ENCODE measurements at places on chromosomes 1 and 21.

- no peak for DNase-seq
These were observed 1.4 kb upstream of the DNAJC11 start for GRCh38 chr1:6703016-6703415.

DNA sequence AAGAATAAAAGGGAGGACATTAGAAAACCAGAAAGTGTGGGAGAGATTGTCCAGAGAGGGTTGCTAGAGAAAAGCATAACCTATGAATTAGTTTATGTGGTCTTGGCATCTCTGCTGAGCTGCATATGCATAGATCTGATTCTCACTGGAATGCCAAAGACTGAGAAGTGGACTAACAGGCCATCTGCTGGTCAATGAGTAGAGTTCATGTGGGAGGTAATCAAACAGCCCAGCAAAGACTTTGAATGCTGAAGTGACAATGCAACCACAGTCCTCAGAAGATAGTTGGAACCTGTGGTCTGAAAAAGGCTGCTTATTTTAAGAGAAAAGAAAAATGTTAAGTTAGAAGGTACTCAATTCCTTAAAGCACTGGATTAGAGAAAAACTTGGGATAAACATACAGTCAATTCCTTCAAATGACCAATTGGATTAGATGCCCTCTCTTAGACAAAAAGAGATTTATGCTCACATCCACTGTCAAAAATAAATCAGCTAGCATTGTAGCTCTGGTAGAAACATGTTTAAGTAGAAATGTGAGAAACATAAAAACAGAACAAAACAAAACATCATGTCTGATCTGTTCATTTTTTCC, 382.8 kb downstream of the AMY1C start:
- peak; percentile 1 for DNase-seq

- peak; percentile 8 for DNase-seq
These were observed 41.7 kb upstream of the COA6 start for GRCh38 chr1:234331507-234331906.

DNA sequence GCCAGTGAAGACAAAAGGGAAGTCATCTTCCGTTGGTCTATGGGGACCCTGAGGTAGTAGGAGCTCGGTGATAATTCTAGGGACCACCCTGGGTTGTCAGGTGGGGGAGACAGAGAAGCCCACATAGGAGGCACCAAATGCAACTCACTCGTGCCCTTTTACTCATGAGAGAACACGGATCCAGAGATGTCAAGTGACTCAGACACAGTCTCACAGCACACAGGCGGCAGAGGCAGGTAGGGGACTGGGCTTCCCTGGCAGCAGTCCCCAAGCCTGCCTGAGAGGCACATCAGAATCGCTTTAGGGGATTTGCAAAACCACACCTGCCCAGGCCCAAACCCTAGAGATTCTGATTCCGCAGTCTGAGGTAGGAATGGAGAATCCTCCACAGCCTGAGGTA, 31.3 kb upstream of the RUNX3 start:
- DNase-seq = no peak

GRCh38 chr1:44268054-44268453, 54.8 kb downstream of the DMAP1 start:
- no peak for DNase-seq

GRCh38 chr1:21060523-21060922, 116.2 kb downstream of the EIF4G3 start:
- no peak for DNase-seq

Data from fibroblast of skin of scalp (primary cell).